Lung (tissue), 17 donors: ENCODE measurements at places on chromosomes 5 and 9. TPM values are rescaled to one million over a fixed set of nuclear protein-coding genes. Genes with fewer than 3 reads are reported as not detected.

Gene SLCO6A1
- total RNA-seq = not detected

Gene SPINK14
- not detected for total RNA-seq

Gene FLT4
- 34.3 TPM for total RNA-seq

Gene REEP2
- 0.98 TPM for total RNA-seq

Gene LEAP2
- 3.1 TPM for total RNA-seq

Gene CXCL14
- 31.4 TPM for total RNA-seq

Gene ADAMTS2
- 30.1 TPM for total RNA-seq
